ENCODE measurements at places on chromosomes 1 and 21.

DNA sequence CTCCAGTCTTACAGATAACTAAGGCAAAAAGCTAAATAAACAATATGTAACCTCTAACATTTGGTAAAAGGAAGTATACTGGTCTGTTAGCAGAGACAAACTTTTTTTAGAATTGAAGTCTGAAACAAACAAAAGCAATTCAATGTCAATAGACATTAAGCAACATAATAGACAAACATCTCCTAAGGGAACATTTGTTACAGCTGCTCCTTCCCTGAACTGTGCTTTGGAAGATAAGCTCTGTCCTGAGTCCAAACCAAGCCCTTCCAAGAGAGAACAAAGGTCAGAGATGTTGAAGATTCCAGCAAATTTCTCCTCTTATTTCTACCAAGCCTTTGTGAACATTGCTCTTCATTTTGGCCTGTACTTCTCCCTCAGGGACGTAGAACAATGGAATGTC, 25.3 kb downstream of the FMO2 start:
- no peak for DNase-seq

- DNase-seq: no peak
Observed at GRCh38 chr1:226887006-226887405, 16.6 kb downstream of the PSEN2 start.

GRCh38 chr1:199976496-199977144, 50.9 kb upstream of the NR5A2 start:
- DNase-seq: no peak

DNA sequence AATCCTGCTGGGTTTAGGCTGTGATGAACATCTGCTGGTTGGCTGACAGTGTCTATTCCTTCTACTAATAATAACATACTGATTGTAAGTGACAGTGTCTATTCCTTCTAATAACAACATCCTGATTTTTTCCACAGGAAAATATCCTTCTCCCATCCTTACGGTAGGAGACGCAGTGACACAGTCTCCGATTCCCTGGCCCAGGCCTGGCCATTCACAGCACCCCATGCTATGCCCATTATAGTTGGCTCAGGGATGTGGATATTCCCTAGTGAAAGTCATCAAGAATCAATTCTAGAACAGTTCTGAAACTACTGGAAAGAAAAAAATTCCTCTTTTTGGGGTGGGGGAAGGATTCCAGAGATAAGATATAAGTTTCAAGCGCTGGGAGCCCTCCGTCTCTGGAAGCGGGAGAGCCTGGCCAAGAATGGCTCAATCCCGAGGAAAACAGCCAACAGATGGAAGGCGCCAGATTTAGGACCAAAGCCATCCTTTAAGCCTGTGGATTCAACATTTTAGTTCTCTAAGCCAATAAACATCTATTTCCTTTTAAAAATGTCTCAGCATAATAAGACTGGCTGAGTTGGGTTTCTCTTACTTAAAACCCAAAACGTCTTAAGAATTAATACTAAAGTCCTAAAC, 88.6 kb downstream of the GPATCH2 start:
- no peak for DNase-seq

DNA sequence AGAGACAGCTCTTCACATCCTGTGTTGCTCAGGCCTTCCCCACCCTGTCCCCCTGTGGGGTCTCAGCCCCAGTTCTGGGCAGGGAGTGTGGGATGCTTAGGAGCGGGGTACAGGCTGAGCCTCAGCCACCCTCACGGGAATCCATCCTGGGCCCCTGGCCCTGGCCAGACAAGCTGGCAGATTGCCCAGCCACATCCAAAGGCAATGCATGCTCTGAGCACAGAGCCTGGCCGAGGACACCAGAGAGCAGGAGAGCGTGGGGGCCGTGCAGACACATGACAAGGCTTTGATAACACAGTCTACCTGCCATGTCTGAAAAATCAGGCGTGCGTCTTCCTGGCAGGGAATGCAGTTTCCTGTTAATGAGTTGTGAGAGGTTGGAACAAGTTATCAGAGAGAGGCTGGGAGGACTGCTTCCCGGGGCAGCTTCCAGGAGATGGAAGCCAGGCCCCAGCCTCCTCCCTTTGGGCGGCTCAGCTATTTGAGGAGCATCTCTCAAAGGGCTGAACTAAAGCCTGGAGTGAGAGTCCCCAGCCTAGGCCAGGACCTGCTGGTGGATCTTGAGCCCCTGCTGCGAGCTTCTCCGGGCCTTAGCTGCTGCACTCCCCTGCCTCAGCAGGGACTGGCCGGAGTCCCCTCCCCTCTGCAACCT, 72.2 kb upstream of the SELENON start:
- DNase-seq: no peak

- DNase-seq: no peak
Observed at GRCh38 chr1:46543761-46544560, 7.5 kb downstream of the KNCN start.

GRCh38 chr1:156592158-156592909, 758 bp downstream of the NAXE start:
- no peak for DNase-seq

GRCh38 chr1:23341931-23342692, 2.0 kb downstream of the HNRNPR start:
- DNase-seq: peak; percentile 17

- no peak for DNase-seq
Observed at GRCh38 chr1:183080406-183080805, 57.2 kb downstream of the LAMC1 start.

GRCh38 chr1:3282656-3283430, 171.6 kb upstream of the ARHGEF16 start:
- DNase-seq: no peak

- no peak for DNase-seq
Observed at GRCh38 chr21:29175408-29176134, 45.1 kb downstream of the MAP3K7CL start.

DNA sequence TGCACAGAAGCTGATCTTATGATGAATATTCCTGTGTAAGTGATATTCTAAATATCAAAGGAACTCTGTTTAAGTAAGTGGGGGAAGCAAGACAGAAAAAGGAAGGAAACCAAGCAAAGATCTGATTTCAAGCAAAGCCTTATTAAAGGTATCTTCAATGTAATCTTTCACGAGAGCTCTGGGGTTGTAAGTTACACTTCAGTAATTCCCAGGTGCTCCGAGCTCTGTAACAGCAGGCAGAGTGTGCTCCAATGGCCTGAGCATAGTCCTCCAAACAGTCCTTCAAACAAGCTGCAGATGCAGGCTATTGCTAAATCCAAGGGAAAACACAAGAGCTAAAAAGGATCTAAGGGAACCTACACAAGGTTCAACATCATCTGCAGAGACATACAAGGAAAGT, 949.7 kb upstream of the TMPRSS15 start:
- DNase-seq: no peak

GRCh38 chr1:116821763-116822162, 67.5 kb downstream of the CD2 start:
- no peak for DNase-seq

GRCh38 chr1:9861360-9861759, 37.6 kb upstream of the CLSTN1 start:
- no peak for DNase-seq

- no peak for DNase-seq
Observed at GRCh38 chr21:15060543-15061175, 4.1 kb downstream of the NRIP1 start.

DNA sequence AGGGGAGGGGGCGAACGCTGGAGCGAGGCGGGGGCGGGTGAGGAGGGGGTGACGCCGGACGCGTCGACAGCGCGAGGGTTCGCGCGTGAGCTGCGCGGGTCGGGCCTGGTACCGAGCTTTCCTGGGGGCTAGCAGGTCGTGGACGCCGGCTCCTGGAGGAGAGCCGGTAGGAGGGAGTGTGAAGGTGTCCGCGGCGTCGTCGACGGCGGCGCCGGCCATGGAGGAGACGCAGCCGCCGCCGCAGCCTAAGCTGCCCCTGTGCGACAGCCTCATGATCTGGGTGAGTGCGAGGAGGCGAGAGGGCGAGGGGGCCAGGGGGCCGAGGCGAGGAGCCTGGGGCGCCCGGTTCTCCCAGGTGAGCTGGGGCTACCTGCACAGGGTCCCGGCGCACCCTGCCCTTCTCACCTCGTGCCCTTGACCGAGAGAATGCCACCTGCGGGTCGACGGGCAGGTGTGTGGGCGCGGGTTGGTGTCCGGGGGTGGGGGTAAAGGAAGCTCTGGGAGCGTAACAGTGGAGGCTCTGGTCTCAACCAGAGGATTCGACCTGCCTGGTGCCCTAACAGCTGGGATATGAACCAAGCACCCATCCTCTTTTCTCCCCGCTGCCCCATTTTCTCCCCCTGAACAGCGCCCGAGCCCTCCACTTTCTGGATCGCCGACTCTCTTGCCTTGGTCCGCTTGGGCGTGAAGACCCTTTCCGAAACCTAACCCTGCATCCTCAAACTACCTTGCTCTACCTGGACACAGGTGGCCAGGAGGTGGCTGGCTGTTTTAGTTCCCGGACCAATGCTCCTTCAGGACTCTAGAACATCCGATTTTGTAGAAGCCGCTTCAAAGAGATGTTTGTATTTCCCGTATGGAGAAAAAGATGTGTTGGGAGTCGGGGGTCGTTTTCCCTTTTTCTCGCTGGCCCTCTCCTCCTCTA, at the start of gene HOOK1:
Gene HOOK1 (plus strand): TSS at position 49 of the 925 bp plus-strand sequence. CDS start 169 bp downstream, at position 218.
- peak; percentile 15 for DNase-seq

DNA sequence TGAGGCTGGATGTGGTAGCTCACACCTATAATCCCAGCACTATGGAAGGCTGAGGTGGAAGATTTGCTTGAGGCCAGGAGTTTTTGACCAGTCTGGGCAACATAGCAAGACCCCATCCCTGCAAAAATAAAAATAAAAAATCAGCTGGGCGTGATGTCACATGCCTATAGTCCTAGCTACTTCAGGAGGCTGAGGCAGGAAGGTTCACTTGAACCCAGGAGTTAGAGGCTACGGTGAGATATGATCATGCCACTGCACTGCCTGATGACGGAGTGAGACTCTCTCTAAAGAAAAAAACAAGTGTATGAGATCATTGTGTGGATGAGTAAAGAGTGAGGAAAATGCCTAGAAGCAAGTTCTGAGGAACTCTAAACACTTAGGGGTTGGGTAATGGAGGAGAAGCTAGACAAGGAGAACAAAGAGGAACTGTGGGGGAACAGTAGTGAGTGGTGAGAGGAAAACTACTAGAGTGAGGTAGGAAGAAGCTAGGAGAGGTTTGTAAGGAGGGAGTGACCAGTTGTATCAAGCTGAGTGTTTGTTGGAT, 17.0 kb downstream of the CLIC4 start:
- no peak for DNase-seq

GRCh38 chr1:228076796-228077430, 5.6 kb upstream of the ARF1 start:
- no peak for DNase-seq

DNA sequence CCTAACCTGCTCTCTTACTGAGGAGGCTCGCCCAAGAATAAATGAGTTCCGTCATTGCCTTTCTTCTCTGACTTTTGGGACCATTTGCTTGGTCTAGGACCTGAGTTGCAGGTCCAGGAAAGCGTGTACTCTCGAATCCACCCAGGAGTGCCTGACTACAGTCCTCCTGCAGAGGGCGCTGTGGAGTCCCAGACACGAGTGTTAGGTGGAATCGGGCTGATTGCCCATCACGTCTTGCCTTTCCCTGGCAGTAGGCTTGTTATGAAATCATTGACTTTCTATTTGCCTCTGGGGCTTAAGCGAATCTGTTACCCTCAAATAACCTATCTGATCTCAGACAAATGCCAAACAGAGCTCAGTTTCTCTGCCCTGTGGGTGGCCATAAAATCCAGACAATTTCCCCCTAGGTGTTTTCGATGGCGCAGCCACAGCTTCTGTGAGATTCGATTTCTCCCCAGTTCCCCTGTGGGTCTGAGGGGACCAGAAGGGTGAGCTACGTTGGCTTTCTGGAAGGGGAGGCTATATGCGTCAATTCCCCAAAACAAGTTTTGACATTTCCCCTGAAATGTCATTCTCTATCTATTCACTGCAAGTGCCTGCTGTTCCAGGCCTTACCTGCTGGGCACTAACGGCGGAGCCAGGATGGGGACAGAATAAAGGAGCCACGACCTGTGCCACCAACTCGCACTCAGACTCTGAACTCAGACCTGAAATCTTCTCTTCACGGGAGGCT, at the start of gene IL20:
Gene IL20 (plus strand): TSS at position 685 of the 733 bp plus-strand sequence. CDS start 230 bp downstream, outside the sequence.
- peak; percentile 93 for DNase-seq

DNA sequence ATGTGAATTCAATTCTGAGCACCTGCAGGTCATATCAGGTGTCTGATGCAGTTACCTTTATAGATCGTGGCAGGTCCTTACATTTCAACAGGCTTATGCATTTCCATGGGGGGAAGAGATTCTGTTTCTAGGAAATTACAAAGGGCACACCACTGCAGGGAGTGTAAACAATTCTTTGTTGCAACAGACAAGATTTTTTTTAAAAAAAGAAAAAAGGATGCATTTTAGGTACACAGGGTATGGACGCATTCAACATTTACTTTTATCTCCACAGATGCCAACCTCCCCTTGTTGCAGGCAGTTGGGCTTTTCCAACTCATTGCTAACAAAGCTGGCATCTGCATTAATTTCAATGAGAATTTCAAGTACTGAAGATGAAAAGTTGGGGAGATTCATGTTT, 13.5 kb upstream of the TEKT2 start:
- no peak for DNase-seq

DNA sequence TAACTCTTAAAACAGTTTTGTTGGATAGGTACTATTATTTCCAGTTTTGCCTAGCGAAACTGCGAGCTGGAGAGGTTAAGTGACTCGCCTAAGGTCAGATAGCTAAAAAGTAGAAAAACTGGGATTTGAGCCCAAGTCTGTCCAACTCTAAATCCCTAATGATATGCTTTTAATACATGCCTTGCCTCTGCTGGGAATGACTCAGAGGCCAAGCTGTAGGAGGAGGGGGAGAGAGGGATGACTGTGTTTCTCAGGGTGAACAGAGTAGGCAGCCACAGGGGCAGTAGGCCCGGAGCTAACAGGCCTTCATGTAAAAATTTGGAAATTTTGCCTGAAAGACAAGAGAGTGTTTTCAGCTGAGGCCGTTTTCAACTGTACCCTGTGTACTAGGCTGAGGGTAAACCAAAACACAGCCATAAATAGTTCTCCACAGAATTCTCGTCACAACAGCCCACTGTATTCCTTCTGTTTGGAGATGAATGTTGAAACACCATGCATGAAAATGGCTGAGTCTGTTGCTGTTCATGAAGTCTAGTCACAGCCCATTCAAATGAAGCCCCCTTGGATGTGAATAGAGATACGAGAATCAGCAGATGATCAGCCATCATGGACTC, 107.5 kb upstream of the HOOK1 start:
- DNase-seq: no peak

DNA sequence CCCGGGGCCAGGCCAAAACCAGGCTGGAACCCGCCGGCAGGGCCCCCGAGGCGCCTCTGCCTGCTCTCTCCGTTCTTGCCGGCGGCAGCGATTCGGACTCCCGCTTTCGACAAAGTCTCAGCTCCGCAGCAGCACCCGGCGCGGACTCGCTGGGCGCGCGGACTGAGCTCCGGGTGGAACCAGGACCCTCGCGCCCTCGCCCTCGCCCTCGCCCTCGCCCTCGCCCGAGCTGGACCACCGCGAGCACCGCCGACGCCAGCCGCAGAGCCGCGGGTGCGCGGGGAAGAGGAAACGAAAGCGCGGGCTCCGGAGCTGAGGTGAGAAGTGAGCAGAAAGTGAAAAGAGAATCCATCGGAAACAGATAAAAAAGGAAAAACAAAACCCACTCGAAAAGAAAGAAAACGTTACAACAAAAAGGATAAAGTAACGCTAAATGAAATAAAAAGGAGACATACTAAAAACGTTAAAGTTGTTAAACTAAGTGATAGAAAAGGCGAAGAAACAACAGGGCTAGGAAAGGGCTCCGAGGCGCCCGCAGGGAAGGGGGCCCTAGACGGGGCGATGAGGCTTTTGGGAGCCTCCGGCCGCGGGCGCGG, 64.9 kb downstream of the MEF2D start:
- DNase-seq: peak; percentile 55

GRCh38 chr1:243513726-243514491, 258.1 kb downstream of the SDCCAG8 start:
- DNase-seq: no peak

- no peak for DNase-seq
Observed at GRCh38 chr1:234554698-234555311, 55.2 kb downstream of the IRF2BP2 start.
